Muscle of back (tissue), 13 donors: ENCODE measurements at places on chromosomes 2 and 18. TPM values are rescaled to one million over a fixed set of nuclear protein-coding genes. Genes with fewer than 3 reads are reported as not detected.

Gene DAPL1
- 0.36 TPM for polyA plus RNA-seq

Gene PRKRA
- polyA plus RNA-seq = 54.2 TPM

Gene PAIP2B
- polyA plus RNA-seq = 9.0 TPM

Gene CXCR1
- not detected for polyA plus RNA-seq

Gene SCYGR4
- 0.07 TPM for polyA plus RNA-seq

Gene SIX2
- polyA plus RNA-seq = 13.0 TPM
